ENCODE measurements at places on chromosomes 11 and 22. TPM values are rescaled to one million over a fixed set of nuclear protein-coding genes. Genes with fewer than 3 reads are reported as not detected.

DNA sequence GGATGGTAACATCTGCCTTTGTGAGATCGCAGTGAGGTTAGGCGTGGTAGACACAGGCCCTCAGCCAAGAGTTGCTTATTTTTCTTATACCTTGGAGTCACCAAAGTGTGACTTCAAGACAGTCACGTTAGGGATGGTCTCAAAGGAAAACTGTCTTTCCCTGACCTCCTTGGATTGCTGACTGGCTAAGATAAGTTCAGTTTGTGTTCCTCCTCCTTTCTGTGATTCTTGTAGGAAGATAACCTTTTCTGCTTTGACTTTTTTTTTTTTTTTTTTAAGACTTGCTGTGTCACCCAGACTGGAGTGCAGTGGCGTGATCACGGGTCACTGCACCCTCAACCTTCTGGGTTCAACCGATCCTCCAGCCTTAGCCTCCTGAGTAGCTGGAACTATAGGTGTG lies 23.1 kb downstream of the TAB1 start:
- no peaks in the 10 kb centered on the region for H3K27me3 ChIP-seq
- no peaks in the 10 kb centered on the region for H3K4me1 ChIP-seq
- peaks cover 22% of the 10 kb centered on the region for H3K36me3 ChIP-seq
- H3K4me3 ChIP-seq, result no peak overlapping the region
- H3K27ac ChIP-seq, result no peak overlapping the region

DNA sequence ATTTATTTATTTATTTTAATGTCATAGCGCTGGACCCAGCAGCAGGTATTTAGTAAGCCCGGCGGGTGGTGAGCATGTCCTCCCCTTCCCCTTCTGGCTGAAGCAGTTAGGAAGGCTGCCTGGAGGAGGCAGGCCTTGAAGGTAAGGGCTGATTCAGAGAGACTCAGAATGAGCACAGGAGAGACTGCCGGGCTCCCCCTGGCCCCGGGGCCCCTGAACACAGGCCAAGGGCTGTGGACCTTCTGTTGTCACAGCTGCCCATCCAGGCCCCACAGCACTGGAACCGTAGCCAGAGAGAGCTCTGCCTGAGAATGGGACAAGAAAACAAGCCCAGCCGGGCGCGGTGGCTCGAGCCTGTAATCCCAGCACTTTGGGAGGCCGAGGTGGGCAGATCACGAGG lies 52.8 kb downstream of the KCNJ4 start:
- H3K4me1 ChIP-seq, result peaks cover 11% of the 10 kb centered on the region
- peaks cover 26% of the 10 kb centered on the region for H3K27me3 ChIP-seq
- H3K27ac ChIP-seq, result no peak overlapping the region

GRCh38 chr11:121800240-121800639 lies 315.8 kb downstream of the BLID start:
- H3K4me3 ChIP-seq, result no peak overlapping the region
- no peak overlapping the region for H3K27ac ChIP-seq
- H3K4me1 ChIP-seq, result no peaks in the 10 kb centered on the region
- H3K27me3 ChIP-seq, result peaks cover 28% of the 10 kb centered on the region

The SLC22A8 gene
- total RNA-seq, result not detected
